ENCODE measurements at places on chromosomes 11 and 22. TPM values are rescaled to one million over a fixed set of nuclear protein-coding genes. Genes with fewer than 3 reads are reported as not detected.
A peak's percentile ranks its signal among the peaks of the same experiment; 100 is the strongest.

The PES1 gene
- 78.4 TPM for total RNA-seq

The TSSK2 gene
- total RNA-seq: not detected

The SLC37A2 gene
- 1.0 TPM for total RNA-seq

The SLC25A18 gene
- 1.9 TPM for total RNA-seq

The BARX2 gene
- not detected for total RNA-seq

The HDHD5 gene
- total RNA-seq: 116 TPM

The TMEM132A gene
- 51.9 TPM for total RNA-seq

The ROBO4 gene
- total RNA-seq: not detected

The TRPM5 gene
- not detected for total RNA-seq

The IL17REL gene
- 0.31 TPM for total RNA-seq

The KCNC1 gene
- not detected for total RNA-seq

The UPK3A gene
- total RNA-seq: 0.89 TPM

- no peak for DNase-seq
Measured at GRCh38 chr11:8681837-8682302, 595 bp downstream of the TRIM66 start.

DNA sequence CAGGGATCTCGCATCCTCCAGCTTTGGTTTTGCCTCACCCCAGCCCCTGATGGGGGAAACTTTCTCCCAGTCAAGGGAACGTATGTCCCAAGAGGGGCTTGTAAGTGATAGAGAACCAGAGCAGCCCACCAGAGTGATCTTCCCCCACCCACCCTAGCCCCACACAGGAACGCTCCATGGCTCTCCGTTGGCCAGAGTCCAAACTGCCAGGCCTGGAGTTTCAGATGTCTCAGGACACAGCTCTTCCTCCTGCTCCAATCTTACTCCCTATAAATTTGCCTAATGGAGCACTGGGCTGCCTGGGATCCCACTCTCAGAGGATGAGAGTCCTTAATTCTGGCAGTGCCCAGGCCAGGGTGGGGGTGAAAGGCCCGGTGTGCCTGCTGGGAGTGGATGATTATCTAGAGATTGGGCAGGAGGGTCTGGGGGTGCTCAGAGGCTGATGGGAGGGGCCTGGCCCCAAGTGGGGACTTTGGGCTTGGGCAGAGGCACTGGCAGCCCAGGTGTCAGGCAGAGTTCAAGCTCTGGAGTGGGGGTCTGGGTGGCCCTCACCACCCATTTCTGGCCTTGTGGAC is 79.9 kb downstream of the WNT7B start:
- no peak for DNase-seq

DNA sequence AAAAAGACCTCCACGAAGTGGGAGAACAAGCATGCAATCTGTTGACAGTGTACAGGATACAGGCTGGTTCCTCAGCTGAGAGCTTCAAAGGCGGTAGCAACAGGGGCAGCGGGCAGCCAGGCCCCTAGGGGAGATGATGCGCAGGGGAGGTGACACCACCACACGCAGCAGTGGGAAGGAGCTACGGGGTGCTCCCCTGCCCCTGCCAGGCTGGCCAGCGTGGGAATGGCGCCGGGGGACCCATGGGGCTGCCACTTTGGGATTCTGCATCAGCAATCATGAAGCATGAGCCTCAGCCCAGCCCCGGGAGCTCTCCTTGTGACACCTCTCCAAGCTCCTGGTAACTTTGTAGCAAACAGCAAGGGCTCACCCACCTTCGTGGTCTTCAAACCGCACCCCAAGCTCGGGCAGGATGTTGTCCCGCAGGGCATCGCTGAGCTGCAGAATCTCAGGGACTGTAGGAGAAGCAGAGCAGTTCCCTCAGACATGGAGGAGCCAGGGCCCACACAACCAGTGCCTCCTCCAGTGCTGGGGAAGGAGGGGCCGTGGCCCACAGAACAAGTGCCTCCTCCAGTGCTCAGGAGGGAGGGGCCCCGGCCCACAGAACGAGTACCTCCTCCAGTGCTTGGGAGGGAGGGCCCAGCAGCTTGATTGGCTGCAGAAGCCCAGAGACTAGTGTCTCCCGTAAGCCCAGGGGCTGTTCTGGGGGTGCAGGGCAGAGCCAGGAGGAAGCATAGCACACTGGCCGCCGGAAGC is 14.6 kb upstream of the NAP1L4 start:
- DNase-seq: no peak

DNA sequence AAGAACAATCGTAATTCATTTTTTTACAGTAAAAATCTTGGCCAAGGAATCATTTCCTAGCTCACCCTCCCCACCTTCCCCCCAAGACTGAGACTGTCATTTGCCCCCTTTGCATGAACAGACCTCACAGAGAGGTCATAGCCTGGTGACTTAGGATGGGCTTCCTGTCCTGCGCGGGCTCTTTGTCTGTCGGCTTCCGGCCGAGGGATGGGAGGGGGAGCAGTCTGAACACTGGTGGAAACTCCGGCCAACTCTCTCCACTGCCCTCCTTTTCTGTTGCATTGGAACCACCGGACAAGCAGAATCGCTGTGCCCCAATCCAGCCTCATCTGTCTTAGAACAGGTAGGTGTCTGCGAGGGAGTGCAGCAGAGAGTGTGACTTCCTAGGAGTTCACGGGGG is 41.7 kb downstream of the TEAD1 start:
- no peak for DNase-seq

DNA sequence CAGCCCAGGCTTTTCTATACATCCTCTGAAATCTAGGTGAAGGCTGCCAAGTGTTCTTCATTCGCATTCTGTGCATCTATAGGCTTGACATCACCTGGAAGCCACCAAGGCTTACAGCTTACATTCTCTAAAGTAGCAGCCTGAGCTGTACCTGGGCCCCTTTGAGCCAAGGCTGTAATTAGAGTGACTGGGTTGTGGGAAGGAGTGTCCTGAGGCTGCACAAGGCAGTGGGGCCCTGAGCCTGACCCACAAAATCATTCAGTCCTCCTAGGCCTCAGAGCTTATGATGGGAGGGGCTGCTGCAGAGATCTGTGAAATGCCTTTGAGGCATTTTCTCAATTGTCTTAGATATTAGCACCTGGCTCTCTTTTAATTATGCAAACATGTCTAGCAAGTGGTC is 33.0 kb upstream of the RDX start:
- no peak for DNase-seq

DNA sequence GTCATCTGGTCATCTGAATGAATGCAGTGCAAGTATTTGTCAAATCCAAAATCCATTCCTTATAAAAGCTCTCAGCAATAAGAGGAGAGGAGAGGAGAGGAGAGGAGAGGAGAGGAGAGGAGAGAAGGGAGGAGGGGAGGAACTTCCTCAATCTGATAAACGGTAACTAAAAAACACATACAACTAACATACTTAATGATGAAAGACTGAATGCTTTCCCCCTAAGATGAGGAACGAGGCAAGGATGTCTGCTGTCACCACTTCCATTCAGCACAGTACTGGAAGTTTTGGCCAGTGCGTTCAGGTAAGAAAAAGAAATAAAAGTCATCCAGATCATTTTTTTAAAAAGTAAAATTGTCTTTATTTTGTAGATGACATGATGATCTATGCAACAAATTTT is 80.4 kb downstream of the CD82 start:
- DNase-seq: no peak

- DNase-seq: no peak
Measured at GRCh38 chr11:67541198-67541597, 18.0 kb upstream of the CABP2 start.

- DNase-seq: peak; percentile 77
Measured at GRCh38 chr11:62340269-62340901, 3.1 kb downstream of the ASRGL1 start.

- no peak for DNase-seq
Measured at GRCh38 chr11:78786086-78786485, 211.4 kb upstream of the NARS2 start.

GRCh38 chr11:12123273-12123672 is 12.9 kb downstream of the MICAL2 start:
- no peak for DNase-seq

DNA sequence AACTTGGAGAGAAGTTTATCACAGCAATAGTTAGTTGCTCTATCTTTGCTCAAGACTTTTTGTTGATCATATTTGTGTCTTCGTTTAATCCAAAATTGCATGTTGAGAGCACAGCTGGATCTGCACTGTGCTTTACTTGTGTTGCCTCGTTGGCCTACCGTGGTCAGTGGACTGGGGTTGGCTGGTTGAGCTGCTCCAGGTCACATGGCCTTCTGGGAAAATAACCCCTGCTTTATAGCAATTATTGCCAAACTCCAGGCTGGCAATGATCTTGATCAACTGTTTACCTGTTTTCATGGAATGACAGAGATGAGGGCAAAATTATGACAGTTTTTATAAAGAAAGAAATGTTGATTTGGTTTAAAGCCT is 5.7 kb upstream of the PLET1 start:
- no peak for DNase-seq

GRCh38 chr22:50250555-50251476 is at the start of gene HDAC10:
TSS of gene HDAC10 (minus strand) at chr22:50251265. CDS start at chr22:50251032, 233 bp downstream.
- DNase-seq: peak; percentile 94

GRCh38 chr22:20531404-20532201 is 24.2 kb downstream of the MED15 start:
- peak; percentile 68 for DNase-seq

GRCh38 chr22:37243402-37244113 is 511 bp downstream of the RAC2 start:
- DNase-seq: no peak

DNA sequence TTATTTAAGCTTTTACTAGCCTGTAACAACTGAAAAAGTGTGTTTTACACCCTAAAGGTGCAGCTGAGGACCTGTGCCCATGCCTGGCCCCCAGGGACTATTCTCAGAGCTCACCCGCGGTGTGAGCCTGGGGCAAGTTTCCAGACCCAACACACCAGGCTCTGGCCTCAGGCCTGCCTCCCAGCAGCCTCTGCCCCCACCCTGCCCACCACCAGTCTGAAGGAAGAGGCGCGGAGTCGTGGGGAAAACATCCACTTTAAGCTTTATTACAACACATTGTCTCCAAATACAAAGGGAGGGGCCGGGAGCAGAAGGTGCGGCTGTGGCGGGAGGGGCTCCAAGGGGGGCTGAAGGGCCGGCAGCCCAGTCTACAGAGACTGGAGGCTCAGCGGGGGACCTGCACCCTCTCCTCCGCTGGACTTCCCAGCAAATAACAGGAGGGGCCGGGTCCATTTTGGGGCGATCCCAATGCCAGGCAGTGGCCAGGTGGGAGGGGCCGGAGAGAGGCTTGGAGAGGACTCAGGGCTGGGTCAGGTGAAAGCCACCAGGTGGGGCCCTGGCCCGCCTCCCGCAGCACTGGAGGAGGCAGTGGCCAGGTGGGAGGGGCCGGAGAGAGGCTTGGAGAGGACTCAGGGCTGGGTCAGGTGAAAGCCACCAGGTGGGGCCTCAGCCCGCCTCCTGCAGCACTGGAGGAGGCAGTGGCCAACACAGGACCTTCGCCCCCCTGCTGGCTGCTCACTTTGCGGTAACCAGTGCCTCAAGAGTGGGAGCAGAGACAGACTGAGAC is 18.1 kb downstream of the DUSP8 start:
- DNase-seq: peak; percentile 82

GRCh38 chr11:110337570-110338193 is 41.3 kb upstream of the RDX start:
- peak; percentile 53 for DNase-seq

- no peak for DNase-seq
Measured at GRCh38 chr11:9784602-9785315, 120.9 kb downstream of the SWAP70 start.

DNA sequence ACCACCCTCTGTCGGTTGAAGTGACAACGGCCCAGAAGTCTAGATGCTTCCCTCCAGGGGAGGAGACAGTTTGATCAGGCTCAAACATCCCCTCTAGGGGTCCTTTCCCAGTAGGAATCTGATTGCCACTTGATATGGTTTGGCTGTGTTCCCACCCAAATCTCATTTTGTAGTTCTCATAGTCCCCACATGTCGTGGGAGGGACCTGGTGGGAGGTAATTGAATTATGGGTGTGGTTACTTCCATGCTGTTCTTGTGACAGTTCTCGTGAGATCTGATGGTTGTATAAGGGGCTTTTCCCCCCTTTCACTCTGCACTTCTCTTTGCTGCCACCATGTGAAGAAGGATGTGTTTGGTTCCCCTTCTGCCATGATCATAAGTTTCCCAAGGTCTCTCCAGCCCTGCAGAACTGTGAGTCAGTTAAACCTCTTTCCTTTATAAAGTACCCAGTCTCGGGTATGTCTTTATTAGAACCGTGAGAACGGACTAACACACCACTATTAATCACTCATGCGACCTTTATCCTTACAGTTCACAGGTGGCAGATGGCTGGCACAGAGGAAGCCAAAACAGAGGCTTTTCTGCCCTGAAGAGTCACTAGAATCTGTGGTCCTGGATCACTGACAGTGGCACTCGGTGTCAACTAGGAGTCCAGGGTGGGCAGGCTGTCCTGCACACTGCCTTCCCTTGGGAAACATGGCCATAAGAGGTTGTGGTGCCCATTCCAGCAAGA is 21.6 kb downstream of the ASPHD2 start:
- no peak for DNase-seq

GRCh38 chr11:57354699-57355098 is 16.5 kb downstream of the P2RX3 start:
- DNase-seq: no peak

- no peak for DNase-seq
Measured at GRCh38 chr11:64687643-64688533, 35.1 kb downstream of the NRXN2 start.

- DNase-seq: no peak
Measured at GRCh38 chr11:1608363-1608762, at the start of gene KRTAP5-3. TSS of gene KRTAP5-3 (minus strand) at chr11:1608463. CDS start at chr11:1608385, 78 bp downstream.

GRCh38 chr11:80473562-80473961 is 1032.7 kb upstream of the TENM4 start:
- DNase-seq: peak; percentile 24

- DNase-seq: no peak
Measured at GRCh38 chr22:39915295-39915726, 14.4 kb downstream of the GRAP2 start.

DNA sequence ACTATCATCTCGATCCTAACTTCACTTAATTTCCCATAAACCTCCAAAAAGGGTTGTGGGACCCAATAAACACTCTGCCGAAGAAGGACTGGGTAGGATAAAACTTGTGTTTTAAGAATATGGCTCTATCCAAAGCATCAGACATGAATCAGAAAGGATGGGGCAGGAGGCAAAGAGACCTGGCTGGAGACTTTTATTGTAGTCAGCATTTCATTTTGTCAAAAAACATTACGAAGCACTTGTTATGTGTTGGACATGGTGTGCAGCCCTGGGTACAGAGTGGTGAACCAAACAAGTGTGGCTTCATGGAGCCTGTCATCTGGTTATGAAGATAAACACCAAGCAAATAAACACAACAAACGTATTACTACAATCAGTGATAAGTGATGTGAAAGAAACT is 17.3 kb downstream of the IL10RA start:
- no peak for DNase-seq

All from GM23338 (cell line).